ENCODE measurements at places on chromosomes 7 and 10. TPM values are rescaled to one million over a fixed set of nuclear protein-coding genes. Genes with fewer than 3 reads are reported as not detected.

The BMPER gene
- total RNA-seq, result 8.5 TPM

The ZFYVE27 gene
- 14.6 TPM for total RNA-seq

The CYP2C9 gene
- total RNA-seq, result 1,353 TPM

The PRRT4 gene
- not detected for total RNA-seq

The CPXM2 gene
- total RNA-seq, result 0.05 TPM

The CD36 gene
- 597 TPM for total RNA-seq
